Glutamatergic neuron (in vitro differentiated cells): ENCODE measurements at places on chromosomes 2 and 18. TPM values are rescaled to one million over a fixed set of nuclear protein-coding genes. Genes with fewer than 3 reads are reported as not detected.
A peak's percentile ranks its signal among the peaks of the same experiment; 100 is the strongest.

GRCh38 chr2:170227507-170227947 lies 49.6 kb downstream of the MYO3B start:
- no peak overlapping the region for H3K4me3 ChIP-seq
- no peak overlapping the region for H3K27ac ChIP-seq
- no peaks in the 10 kb centered on the region for H3K36me3 ChIP-seq
- no peak for DNase-seq

DNA sequence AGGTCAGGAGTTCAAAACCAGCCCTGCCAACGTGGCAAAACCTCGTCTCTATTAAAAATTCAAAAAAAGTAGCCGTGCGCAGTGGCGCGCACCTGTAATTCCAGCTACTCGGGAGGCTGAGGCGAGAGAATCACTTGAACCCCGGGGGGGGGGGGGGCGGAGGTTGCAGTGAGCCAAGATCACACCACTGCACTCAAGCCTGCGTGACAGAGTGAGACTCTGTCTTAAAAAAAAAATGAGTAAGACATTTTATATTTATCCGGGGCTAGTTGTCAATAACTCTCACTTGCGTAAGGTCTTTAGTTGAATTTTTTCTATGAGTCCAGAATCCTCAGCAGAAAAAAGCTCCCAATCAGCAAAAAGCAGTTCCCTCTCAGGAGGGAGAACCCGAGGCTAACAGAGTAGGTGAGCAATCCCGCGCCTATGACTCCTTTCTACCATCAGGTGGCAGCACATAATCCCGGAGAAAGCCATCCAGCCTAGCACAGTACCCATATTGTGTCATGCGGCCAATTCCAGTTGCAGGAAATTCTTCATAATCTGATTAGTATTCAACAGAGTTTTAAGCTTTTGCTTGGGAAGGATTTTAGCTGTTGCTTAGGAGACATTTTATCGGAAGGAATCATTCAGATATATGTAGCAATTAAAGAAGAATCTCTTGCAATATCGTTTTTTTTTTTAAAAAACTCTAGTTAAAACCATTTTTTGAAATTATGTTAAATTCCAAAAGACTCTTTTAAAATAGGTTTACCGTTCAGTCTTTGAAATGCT lies 11.9 kb upstream of the CRYGA start:
- H3K27me3 ChIP-seq = peaks cover 3% of the 10 kb centered on the region
- peak; percentile 75 for DNase-seq
- H3K36me3 ChIP-seq = no peaks in the 10 kb centered on the region
- H3K4me3 ChIP-seq = no peak overlapping the region
- H3K4me1 ChIP-seq = peaks cover 1% of the 10 kb centered on the region

- H3K4me3 ChIP-seq = no peak overlapping the region
- no peak overlapping the region for H3K27ac ChIP-seq
- DNase-seq = no peak
- H3K36me3 ChIP-seq = no peaks in the 10 kb centered on the region
- peaks cover 4% of the 10 kb centered on the region for H3K4me1 ChIP-seq
Observed at GRCh38 chr2:63698786-63699548, 110.2 kb downstream of the MDH1 start.

DNA sequence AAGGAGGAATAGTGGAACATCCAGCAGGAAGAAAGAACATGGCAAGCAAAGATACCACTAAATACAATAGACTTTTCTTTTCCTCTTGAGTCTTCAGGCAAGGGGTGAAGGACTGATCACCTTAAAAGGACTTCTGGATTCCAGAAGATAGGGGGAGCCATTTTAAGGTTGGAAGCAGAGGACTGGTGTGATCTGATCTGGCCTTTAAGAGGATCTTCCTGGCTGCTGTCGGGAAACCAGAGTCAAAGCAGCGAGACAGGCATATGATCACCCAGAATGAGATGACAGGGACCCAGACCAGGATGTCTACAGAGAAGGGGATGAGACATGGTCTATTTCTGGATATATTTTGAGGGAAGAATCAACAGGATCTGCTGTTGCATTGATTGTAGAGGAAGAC lies 558.0 kb downstream of the STK39 start:
- H3K27ac ChIP-seq = no peak overlapping the region
- H3K4me3 ChIP-seq = no peak overlapping the region
- no peaks in the 10 kb centered on the region for H3K36me3 ChIP-seq

Gene CREG2
- 1.3 TPM for total RNA-seq

Gene LIMS2
- total RNA-seq = 0.29 TPM

Gene KCNJ3
- 3.6 TPM for total RNA-seq
